ENCODE measurements at places on chromosomes 2 and 18.

DNA sequence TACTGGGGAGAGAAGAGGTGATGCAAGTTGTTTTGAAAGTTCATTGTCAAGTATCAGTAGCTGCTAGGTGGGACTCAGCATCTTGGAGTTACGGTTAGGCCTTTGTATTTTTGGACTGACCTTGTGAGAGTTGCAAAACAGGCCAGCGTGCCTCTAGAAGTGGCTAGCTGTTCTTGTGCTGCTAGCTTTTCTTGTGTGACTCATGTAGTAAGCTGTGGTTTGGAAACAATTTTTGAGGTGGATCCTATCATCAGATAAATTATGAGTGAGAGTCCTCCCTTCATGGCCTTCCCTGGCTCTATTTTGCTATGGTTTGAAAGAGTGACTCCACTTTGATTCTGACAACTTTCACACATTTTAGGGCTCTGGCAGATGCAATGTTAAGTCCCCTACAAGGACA lies 409.2 kb upstream of the HS6ST1 start:
- DNase-seq = no peak

DNA sequence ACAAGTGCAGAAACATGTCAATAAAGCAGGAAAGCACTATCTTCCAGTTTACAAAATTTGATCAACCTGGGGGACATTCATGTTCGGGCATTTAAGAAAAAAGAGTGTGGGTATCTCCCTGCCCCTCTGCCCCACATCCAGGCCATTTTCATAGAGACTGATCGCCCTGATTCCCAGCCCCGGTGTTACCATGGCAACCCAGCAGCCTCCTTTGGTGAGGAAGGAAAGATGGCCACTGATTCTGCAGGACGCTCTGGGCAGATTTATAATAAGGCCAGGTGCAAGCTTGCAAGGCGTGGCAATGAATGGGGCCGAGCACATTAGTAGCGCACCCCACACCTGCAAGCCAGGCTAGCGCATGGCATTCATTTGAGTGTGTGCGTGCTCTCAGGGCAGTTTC lies 36.7 kb upstream of the ARL4C start:
- DNase-seq = no peak

- no peak for DNase-seq
These were observed 48.9 kb downstream of the EFR3B start for GRCh38 chr2:25090801-25091200.

GRCh38 chr2:231642631-231643494 lies 50.2 kb downstream of the TEX44 start:
- no peak for DNase-seq

DNA sequence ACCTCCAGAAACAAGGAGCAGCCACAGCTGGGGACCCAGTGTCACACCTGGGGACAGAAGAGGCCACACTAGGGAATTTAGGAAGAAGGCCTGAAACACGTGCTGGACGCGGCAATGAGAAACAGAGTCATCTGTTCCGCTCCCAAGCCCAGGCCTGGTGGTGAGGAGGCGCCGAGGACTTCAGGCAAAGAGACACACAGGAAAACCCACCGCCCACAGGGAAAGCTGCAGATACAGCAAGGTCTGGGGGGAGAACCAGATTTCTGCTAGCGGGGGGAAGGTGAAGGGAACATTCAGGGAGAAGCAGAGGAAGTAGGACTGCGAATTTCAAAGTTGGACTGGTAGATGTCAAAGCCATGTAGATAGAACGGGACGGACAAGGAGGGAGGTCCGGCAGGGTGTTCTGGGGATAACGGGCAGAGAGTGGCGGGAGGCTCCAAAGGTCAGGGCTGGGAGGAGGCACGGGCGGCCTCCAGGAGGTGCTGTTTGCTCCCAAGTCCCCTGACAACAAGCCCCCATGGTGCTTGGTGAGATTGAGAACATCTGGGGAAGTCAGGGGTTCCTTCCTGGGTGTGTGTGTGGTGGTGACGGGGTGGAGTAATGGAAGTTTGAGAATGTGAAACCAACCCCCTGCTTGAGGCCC lies 351.7 kb upstream of the MYT1L start:
- DNase-seq = no peak

- DNase-seq = no peak
These were observed 15.5 kb upstream of the GNAL start for GRCh38 chr18:11673560-11673959.

GRCh38 chr2:226558418-226558817 lies 241.2 kb downstream of the IRS1 start:
- no peak for DNase-seq

- DNase-seq = no peak
These were observed 56.5 kb upstream of the COL5A2 start for GRCh38 chr2:189236066-189236465.

GRCh38 chr2:130154773-130155765 lies 10.2 kb upstream of the CCDC74B start:
- DNase-seq = no peak

- DNase-seq = no peak
These were observed 1190.2 kb upstream of the NRXN1 start for GRCh38 chr2:52222128-52222527.

DNA sequence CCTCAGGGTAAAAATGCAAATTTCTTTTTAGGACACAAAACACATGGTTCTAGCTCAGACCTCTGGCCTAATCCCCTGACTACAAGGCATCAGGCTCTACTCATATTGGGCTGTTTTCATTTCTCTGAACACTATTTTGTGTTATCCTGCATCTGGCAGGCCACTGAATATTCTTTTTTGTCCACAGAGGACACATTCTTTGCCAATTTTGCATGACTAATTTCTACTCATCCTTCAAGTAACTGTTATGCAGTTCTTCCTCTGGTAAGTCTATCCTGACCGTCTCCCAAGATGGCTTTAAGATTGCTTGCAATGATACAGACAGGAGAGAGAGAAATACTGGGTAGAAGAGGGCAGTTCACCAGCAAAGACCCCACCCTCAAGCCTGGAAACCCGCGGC lies 107.6 kb upstream of the RGPD4 start:
- DNase-seq = no peak

GRCh38 chr2:120901201-120901600 lies 165.5 kb downstream of the GLI2 start:
- DNase-seq = no peak

DNA sequence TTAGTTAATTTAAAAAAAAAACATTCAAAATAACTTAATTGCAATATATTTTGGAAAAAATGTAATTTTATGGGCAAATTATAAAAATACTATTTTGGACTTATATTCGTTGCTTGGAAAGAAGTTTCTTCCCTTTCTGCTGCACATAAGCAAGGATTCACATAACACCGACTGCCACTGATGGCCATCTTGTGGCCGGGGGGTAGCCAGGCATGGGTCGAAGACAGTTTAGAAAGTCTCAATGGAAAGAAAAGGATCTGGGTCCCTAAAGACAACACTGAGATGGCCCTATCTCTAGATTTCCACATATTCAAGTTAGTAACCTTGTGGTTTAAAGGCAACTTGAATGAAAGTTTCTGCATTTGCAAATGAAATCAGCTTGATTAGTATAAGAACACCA lies 318.6 kb downstream of the AKAIN1 start:
- DNase-seq = no peak

- no peak for DNase-seq
These were observed 1033.2 kb upstream of the NXPH2 start for GRCh38 chr2:139813340-139813739.

GRCh38 chr2:239101807-239102206 lies 253.9 kb downstream of the TWIST2 start:
- no peak for DNase-seq

DNA sequence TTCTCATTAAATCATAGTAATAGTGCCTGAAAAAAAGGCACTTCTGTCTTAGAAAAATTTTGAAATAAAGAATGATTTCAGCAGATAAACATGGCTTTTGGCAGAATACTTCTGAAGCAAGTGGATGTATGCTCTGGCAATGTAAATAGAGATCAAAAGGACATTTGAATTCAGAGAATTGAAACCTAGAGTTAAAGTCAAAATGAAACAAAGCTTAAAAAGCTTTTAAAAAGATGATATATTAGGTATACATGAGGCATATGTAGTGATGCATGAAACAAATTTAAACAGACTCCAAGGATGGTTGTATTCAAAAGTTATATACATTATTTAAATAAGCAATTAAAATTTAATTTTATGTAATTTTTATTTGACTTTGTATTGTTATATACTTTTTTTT lies 1344.5 kb upstream of the TMEFF2 start:
- DNase-seq = no peak

GRCh38 chr2:71150082-71150816 lies 19.8 kb downstream of the MPHOSPH10 start:
- DNase-seq = no peak

GRCh38 chr18:5527603-5528002 lies 16.2 kb downstream of the EPB41L3 start:
- DNase-seq = no peak

- no peak for DNase-seq
These were observed 89.1 kb downstream of the NDUFA10 start for GRCh38 chr2:239935789-239936758.

- no peak for DNase-seq
These were observed 23.2 kb upstream of the NPC1 start for GRCh38 chr18:23609390-23610023.

- DNase-seq = no peak
These were observed 32.2 kb downstream of the SGPP2 start for GRCh38 chr2:222456479-222457077.

GRCh38 chr2:8586457-8587051 lies 95.3 kb upstream of the ID2 start:
- no peak for DNase-seq

DNA sequence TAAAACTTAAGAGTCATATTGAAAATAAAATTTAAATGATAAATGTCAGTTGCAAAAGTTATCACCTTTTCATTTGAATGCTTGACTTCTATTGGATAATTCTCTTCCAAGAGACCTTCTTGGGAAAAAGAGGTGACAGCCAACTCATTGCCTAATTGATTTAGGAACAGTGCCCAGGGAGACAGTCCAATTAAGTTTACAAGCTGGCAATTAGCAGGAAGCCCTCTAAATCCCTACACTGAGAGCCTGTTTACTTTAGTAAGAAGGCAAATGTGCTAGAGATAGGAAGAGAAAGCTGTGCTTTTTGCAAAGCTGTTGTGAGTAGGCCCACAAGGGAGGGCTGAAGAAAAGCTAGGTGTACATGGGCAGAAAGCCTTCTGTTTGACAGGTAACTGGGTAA lies 189.1 kb downstream of the WDPCP start:
- DNase-seq = no peak

GRCh38 chr2:233047206-233047605 lies 12.9 kb upstream of the INPP5D start:
- no peak for DNase-seq

- no peak for DNase-seq
These were observed 158.2 kb upstream of the SALL3 start for GRCh38 chr18:78821396-78821795.

- no peak for DNase-seq
These were observed 394.9 kb upstream of the ZEB2 start for GRCh38 chr2:144914622-144915318.

DNA sequence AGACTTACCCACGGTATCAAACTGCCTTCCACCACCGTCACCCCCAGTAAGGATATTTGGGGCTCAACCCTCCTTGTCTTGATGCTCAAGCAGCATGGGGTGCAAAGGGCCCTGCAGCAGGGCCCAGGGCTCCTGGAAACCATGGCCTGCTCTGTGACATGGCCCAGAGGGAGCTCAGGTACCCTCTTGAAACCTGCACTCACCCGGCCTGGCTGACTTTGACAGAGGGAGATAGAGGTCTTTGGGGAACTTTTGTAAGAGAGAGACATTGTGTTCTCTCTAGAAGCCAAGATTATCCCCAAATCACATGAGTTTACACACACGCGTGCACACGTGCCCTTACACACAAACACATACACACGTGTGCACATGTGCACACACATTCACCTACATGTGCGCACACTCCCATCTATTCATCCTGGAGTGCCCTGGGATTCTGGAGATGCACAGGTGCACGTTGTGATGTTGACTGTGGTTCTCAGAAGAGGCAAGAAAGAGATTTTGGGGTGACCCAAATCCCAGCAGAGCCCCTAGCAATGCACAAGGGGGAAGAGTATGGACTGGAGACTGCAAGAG lies 19.6 kb upstream of the KCNK3 start:
- no peak for DNase-seq

GRCh38 chr2:118841450-118841827 lies 6.0 kb downstream of the EN1 start:
- no peak for DNase-seq

DNA sequence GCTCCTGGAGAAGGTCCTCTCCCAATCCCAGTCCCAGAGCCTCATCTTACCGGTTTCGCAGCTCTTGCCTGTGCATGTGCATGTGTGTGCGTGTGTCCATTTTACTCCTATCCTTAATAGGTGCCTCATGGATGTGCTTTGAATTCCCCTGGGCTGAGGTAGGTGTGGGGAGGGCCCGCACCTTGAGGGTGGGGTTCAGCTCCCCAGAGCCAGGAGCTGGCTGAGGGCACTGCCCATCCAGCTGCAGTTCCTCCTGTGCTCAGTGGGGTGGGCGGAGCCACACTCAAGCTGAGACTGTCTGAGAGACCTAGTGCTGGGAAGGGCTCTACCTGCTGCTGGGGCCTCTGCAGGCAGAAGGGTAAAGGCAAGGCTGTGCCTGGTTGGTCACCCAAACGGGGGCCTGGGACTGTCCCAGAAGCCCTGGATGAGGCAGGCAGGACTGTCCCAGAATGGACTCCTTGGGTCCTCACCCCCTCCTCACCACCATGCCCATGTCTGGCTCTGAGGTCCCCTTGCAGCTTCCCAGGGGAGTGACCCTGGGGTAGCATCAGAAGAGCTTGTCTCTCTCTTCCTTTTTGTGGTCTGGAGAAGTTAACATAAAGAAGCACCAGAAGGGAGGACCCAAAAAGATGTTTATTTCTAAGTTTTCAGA lies 8.9 kb downstream of the GDF7 start:
- DNase-seq = no peak

GRCh38 chr18:76687304-76687962 lies 134.9 kb upstream of the ZNF236 start:
- no peak for DNase-seq

- no peak for DNase-seq
These were observed 161.6 kb upstream of the TRIB2 start for GRCh38 chr2:12555012-12555645.

GRCh38 chr2:100518801-100519200 lies 44.0 kb upstream of the PDCL3 start:
- DNase-seq = no peak

DNA sequence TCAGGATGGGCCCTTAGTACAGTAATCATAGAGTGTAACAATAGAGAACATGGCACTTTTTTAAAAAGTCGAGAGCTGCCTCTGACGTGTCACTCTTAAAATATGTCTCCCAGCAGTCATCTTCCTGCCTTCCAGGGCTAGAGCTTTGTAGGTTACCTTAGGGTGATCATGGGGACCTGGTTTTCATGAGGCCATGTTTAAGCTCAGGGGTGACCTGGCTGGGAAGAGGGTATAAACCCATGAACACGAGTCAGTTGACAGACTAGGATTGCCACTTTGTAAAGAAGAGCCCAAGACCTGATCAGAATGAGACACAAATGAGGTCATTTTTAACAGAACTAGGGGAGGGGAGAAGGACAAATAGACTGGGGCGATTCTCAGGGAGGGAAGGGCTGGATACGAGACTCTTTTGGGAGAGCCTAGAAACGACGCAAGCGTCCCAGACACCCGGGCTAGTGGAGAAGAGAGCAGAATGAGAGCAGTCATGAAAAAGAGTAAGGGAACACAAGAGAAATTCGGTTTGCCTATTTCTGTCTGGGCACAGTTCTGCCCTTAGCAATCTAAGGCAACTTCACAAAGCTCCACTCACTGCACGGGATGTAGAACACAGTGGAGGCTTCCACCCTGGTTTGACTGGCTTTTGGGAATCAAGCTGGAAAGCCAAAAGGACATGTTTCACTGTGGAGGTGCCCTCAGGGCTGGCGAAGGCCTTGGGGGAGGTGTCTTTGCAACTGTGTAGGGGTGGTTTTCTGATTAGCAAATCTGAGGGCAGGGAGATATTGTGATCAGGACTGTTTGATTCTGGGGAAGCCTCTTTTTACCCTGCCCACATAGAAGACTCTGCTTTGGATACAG lies 1.8 kb upstream of the RAB31 start:
- no peak for DNase-seq
